ENCODE measurements at places on chromosomes 12 and 14.

- DNase-seq: no peak
These were observed 420.2 kb downstream of the SLC6A15 start for GRCh38 chr12:84492351-84492883.

- DNase-seq: no peak
These were observed 1149.5 kb downstream of the BCL11B start for GRCh38 chr14:98122527-98122926.

GRCh38 chr14:75340921-75341320 lies 62.3 kb downstream of the FOS start:
- DNase-seq: no peak

DNA sequence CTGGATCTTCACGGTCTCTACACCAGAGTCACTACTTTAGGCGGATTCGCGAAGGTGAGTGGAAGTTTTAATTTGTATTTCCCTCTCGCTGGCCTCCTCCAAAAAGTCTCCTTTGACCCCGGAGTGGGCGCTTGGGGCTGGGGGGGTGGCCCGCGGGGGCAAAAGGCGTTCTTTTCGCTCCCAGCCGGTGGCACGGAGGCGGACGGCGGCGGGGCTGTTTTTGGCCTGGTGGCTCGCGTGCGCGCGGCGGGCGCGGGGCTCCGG lies 510 bp downstream of the ARID2 start:
- no peak for DNase-seq

DNA sequence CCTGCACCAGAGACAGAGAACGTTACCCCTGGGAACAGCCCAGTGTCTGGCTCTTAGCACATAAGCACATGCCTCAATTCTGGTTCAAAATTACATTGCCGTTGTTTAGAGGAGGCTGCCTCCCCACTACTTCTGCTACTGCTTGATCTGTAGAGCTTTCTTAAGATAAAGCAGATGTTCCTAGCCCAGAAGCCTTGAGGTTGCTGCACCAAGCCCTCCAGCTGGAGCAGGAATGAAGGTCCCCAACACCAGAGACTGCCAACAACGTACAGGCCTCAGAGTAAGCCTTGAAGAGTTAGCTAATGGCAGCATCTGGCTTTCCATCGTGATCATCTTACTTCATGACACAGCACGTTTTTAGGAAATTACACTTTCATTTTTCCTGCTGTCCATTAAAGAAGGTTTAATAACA lies 34.7 kb upstream of the AMIGO2 start:
- no peak for DNase-seq

Measured in GM23338 (cell line).